Hematopoietic multipotent progenitor cell treated with erythropoietin and hydrocortisone succinate and interleukin-3 and kit ligand, for 15 days (in vitro differentiated cells): ENCODE measurements at places on chromosomes 4 and X.

- DNase-seq, result peak; percentile 19
These were observed 783 bp downstream of the RBPJ start for GRCh38 chr4:26321373-26322221.

DNA sequence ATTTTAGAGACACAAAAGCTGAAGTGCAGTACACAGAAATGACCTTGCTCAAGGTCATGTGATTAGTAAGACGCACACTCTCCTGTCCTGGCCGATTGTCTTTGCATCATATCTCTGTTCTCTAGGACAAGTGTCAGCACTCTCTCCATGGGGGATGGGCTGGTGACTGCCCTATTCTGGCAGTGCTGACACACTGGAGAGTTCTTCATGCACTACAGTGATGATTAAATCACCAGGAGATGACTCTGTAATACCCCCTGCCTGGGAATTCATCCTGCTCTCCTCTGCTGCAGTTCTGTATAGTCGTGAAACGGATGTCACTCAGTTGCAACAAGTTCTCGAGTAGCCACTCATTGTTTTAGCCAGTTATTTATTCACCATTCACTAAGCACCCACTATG lies 5.3 kb upstream of the SHISA3 start:
- no peak for DNase-seq

GRCh38 chr4:109648266-109648996 lies 54.8 kb downstream of the CASP6 start:
- no peak for DNase-seq

DNA sequence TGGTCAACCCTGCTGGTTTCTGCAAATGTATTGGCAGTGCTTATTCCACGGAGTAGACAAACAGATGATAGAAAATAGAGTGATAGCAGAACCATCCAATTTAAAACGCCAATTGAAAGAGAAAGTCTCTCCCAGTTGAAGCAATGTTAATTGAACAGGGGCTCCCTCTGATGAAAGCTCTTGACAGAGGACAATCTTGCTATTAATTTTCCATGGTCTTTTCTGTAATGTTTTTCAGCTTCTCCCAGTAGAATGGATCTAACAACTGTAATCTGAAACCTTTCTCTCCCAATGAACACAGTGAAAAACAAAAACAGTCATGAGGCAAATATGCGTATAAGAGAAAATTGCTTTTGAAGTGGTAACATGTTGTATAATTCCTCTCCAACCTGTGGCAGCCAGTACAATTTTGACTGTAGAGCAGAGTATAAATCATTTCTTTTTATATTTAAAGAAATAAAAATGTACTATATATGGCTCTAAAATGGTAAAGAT lies 225.1 kb upstream of the GALNTL6 start:
- DNase-seq, result no peak

DNA sequence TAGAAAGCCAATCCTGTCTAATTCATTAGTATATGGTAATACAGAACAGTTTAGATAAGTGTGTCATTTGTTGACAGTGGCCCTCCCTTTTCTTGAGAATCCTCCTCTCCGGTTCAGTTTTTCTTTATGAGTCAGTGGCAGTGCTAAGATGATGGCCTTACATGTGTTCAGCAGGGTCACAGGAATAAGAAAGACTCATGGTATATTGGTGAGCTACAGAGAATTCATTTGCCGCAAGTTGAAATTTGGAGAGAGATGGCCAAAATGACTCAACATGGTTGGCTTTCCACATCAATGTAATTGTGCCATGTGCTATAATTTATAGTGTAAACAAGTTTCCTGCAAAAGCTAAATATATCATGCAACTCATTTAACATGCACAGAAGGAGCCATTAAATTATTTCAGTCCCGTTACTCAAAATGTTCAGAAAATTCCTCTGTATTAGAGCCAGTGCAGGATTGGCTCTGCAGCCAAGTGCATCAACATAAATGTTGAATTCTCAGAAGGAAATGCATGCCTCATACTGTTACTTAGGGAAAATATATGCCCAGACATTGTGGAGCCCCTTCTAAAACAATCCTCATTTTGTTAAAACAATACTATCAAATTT lies 374.3 kb downstream of the AFF2 start:
- no peak for DNase-seq

DNA sequence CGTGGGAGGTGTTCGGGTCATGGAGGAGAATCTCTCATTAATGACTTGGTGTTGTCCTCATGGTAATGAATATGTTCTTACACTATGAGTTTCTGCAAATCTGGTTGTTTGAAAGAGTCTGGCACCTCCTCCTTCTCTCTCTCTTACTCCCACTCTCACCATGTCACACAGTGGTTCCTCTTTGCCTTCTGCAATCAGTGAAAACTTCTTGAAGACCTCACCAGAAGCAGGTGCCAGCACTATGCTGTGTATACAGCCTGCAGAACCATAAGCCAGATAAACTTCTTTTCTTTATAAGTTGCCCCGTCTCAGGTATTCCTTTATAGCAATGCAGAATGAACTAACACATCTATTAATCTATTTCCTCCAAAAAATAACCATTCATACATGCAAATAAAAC lies 275.0 kb downstream of the ANTXR2 start:
- no peak for DNase-seq

DNA sequence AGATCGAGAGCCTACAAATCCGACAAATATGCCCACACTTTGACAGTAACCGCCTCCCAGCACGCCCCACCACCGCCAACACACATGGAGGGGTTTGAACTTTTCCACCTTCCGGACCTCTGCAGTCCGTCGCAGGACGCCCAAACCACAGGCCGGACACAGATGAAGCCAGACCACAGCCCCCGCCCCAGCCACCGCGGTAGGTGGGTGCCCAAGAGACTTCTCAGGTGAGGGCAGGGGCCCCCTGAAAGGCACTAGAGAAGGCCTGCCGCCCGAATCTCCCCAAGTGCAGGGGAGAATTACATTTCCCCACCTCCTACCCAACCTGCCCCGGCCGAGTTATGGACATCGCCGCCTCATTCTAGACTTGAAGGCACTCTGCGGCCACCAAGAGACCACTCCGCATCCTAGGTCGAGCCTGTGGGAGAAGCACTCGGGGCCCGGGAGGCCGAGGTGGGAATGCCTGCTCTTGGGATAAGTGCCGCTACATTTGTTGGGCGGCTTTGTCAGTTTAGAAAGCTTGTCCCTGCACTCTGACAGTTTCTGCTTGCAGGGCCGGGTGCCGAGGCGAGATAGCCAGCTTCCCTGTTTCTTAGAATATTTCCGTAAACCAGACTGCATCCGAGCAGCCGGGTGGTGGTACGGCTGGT lies 21.5 kb downstream of the HAND2 start:
- DNase-seq, result no peak
